ENCODE measurements at places on chromosomes 7 and 10. TPM values are rescaled to one million over a fixed set of nuclear protein-coding genes. Genes with fewer than 3 reads are reported as not detected.
A peak's percentile ranks its signal among the peaks of the same experiment; 100 is the strongest.

- no peak for DNase-seq
These were observed 88.8 kb downstream of the CHST15 start for GRCh38 chr10:124004663-124005004.

DNA sequence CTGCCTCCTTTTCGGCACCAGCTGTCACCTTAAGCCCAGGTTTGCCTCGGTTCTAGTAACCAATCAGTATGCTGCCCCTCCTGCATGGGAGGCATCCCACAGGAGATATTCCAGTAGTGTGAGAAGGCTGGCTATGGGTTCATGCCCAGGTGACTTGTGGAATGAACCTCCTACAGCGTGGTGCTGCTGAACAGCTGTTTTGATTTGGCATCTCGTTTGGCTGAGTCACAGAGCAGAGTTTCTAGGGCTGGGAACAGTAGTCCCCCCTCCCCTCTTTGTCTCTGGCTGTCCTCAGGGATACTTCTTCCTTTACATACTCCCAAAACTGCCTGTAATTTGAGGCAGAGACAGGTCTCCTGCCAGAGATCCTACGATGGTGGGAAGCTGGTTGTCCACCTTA lies 16.1 kb downstream of the R3HCC1L start:
- no peak for DNase-seq

DNA sequence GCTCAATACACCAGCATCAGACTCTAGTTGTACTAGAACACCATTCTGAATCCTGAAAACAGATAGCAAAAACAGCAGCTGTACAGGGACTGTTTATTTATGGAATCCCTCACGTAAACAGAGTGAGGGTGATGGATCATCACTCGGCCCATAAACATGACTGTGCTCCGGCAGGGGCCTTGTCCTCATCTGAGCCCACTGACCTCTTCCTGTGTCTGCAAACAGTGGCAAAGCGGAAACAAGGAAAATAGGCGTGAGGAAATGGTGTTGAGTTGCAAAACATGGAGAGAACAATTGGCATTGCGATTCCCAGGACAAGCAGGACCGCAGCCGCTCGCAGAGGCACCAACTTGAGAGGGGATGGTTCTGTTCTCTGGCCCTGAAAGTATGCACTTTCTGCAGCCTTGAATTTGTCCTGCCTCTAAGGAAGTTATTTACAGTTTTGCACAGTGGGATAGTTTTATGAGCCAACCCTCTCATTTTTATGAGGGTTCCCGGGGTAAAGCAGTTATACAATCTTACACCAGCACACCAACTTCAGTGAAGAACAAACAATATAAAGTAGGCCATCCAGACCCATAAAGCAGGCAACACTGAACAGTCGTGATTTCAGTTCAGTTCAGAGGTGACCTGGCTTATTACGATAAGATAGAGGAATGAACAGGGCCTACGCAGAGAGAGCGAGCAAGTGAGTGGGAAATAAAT lies 248.0 kb upstream of the FZD8 start:
- no peak for DNase-seq

- no peak for DNase-seq
These were observed 225.9 kb downstream of the WDR11 start for GRCh38 chr10:121076776-121077715.

- DNase-seq: no peak
These were observed 315.6 kb downstream of the DNAJB6 start for GRCh38 chr7:157652161-157652953.

GRCh38 chr7:150806863-150807262 lies 6.3 kb downstream of the TMEM176A start:
- no peak for DNase-seq

DNA sequence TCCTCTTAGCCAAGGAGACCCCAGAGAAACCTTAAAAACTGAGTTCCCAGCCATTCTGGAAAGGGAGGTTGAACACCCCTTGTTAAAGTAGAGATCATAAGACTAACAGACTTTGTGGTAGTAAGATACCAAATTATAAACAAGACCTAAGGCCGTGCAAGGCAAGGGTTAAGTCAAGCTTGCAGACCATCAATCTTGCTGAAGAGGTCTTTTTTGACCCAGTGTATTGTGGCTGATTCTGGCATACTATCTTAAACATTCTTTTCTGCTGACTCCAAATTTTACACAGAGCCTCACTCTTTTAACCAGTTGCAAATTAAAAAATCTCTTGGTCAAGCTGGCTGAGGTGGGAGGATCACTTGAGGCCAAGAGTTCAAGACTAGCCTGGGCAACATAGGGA lies 1.2 kb upstream of the TBRG4 start:
- DNase-seq: no peak

GRCh38 chr10:71471957-71472365 lies 75.2 kb downstream of the CDH23 start:
- no peak for DNase-seq

DNA sequence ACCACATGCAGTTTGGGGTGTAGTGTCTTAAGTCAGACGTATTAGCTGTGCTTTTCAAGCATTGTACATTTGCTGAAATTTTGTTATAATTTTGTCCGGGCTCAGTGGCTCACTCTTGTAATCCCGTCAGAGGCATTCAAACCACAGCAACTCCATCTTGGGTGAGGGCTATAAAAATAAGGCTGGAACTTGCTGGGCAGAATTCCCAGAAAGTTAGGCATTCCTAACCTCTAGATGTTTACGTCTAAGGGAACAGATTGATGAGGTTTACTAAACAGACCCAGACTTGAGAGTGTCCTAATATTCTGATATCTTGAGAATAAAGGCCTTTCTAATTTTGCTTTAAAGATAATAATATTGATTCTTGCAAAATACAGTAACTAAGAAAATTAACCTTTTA lies 957.8 kb downstream of the NXPH1 start:
- DNase-seq: no peak

DNA sequence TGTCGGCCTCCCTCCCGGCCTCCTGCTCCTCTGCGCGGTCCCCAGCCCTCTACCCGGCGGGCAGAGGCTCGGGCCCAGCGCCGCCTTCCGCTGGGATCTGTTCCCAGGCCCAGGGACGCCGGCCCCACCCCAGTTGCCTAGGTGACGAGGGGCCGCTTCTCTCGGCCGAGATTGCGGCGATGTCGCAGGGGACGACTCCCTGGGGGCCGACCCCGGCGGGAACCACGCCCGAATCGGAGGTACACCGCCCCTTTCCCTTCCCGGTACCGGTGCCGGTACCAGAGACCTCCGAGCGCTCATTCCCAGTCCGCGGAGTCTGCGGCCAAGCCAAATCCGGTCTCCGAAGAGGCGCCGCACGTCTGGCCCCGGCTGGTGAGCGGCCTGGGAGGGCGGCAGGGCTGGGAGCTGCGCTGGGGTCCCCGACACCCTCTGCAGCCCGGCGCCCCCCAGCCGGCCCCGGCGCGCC lies at the start of gene CABCOCO1:
Gene CABCOCO1, plus strand, starts transcription at position 136 of the 466 bp plus-strand sequence. Its CDS starts 44 bp downstream, at position 180.
- peak; percentile 65 for DNase-seq

DNA sequence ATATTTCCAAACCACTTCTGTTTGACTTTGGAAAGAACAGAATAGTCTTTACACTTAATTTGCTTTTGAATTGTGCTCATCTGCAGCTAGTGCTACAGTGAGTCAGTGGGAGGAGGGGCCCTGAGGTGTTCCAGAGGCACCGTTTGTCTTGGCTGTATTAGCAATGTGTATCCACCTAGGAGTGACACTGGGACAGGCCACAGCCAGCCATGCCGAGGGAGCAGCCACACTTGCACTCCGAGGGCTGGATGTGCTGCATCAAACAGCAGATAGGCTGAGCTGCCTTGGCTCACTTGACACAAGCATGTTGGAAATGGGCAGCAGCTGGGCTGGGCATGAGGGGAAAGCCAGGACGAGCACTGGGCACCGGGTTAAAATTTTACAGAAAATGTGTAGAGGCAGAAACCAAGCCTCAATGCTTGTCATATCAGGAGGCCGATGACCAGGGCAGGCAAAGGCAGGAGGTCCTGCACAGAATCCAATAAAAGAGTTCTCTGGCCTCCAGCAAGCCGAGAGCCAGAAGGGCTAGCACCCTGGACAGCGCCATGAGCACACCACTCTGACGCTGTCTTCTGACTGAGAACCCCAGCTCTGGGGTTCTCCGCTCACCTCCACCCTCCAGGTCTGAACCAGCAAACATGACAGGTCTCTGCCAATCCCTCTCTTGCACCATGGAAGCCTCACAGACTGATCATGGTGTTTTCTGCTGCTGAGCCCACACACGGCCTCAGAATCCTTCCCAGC lies 163.3 kb downstream of the GRID1 start:
- peak; percentile 10 for DNase-seq

DNA sequence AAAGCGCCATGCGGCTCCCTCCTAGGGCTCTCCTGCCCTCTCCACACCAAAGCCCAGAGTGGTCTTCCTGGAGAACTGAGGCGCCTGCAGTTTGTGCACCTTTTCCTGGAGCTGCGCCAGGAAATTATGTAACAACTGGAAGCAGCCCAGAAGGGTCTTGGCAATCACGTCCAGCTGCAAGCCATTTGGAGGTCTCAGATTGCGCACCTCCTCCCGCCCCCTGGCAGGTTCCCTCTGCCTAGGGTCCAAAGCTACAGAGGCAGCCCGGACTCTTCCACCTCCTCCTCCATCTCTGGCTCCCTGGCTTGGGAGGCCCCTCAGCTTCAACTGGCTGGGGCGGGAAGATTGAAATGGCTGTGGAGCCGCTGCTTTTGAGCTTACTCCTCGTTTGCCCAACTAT lies 34.0 kb upstream of the SFTPD start:
- DNase-seq: no peak

- no peak for DNase-seq
These were observed 229.9 kb downstream of the MAD1L1 start for GRCh38 chr7:2002561-2003450.

- DNase-seq: no peak
These were observed 356.2 kb upstream of the LRGUK start for GRCh38 chr7:133770863-133771492.

DNA sequence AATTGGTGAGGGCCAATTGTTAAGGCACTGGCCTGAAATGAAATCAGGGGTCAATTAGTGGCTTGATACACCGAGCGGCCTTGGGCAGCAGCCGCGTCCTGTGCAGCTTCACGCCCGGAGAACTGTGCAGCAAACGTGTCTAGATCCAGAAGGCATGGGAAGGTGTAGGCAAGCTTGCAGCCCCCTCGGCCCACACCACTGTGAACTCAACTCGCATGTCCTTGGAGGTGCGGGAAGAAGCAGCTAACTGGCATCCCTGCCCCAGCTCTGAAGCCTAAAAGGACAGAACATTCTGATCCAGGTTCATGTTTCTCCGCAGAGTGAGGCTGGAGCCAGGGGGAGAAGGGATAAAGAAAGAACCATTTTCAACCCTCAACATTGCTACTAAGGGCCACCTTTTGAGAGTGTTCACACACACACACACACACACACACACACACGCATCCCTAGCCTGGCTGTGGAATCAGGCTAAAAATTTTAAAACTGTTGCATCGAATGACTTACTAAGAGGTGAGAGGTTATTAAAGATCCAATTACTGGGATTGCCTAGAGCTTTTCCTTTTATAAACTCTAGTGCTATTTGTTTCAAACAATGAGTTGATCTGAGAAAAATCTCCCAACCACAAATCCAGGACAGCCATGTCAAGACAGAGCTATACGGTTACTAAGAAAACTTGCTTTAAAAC lies 104.0 kb downstream of the PARP12 start:
- no peak for DNase-seq

DNA sequence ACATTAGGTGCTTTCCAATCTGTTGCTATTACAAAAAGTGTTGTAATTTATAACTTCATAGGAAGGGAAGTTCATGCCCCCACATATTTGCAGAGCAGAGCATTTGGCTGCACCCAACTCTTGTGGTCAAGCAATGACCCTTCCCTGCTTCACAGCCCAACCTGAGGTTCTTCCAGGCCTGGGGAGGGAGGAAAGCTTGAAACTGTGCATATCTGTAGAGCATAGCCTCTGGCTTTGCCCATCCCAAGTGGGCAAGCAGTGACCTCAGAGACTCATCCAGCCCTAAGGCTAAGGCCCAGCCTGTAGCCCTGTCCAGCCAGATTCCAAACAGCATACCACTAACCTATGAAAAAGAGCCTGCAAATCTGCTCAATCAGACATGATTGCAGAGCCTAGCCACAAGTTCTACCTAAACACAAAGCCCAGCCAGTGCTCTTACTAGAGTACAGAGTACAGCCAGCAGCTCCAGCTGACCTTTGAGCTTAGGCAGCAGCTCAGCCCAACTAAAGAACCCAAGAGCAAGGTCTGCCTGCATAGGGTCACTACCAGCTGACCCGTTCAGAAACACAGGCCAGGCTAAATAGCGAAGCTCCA lies 14.4 kb upstream of the GSTK1 start:
- peak; percentile 100 for DNase-seq

DNA sequence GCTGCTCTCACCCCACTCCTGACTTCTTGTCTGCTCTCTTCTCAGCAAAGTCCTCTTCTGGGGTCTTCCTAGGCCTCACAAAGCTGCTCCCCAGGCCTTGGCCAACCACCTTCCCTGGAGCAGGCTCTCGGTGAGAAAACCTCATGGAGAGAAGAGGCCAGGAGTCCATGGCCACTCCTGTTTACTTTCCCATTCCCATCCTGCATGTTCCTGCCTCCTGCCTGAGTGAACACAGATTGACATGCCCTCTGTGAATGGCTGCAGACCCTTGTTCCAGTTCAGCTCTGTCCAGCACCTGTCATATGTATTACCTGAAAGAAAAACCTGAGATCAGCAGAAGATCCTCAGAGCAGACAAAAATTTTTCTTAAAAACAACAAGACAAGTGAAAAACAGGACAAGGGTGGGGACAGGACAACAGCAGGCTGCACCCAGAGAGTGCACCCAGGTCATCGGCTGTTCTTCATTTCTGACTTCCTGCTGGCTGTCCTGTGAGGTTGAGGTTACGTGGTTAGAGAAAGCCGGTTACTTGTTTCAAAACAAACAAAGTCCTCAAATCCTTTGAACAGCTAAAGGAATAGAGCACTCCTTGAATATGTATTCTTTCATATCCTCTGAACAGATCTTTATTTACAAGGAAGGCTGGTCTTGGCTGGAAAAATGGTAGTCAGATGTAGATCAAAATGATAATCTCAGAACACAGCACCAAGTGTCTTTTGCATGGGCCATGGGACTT lies 34.0 kb upstream of the DLD start:
- no peak for DNase-seq

DNA sequence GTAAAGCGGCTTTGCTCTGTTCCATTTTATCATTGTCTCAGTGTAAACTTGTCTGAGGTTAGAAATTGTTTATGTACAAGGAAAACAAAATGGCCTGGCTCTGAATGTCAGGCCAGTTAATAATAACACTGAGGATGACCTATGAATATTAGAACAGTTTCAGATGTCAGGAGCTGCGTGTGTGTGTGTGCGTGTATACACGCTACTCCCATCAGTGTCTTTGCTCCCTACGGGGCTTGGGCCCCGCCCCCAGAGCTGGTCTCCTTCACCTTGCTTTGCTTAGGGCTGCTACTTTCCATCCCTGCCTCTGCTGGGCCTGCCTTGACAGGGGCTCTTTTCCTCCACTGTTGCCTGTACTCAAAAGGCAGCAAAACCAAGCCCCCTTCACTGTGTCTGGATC lies 142.3 kb upstream of the BET1 start:
- DNase-seq: no peak

- DNase-seq: no peak
These were observed 5.7 kb upstream of the PRR15 start for GRCh38 chr7:29557954-29558353.

- DNase-seq: no peak
These were observed 18.6 kb downstream of the OCM2 start for GRCh38 chr7:97971120-97971989.

The TRUB1 gene
- total RNA-seq: 11.5 TPM

The SORCS1 gene
- total RNA-seq: not detected

The PKD2L1 gene
- total RNA-seq: not detected

The NCF1 gene
- 0.41 TPM for total RNA-seq

The MDFIC gene
- total RNA-seq: 39.8 TPM

The EMX2 gene
- total RNA-seq: not detected

The BTBD16 gene
- total RNA-seq: 0.37 TPM

The SFMBT2 gene
- 0.07 TPM for total RNA-seq

The OPN1SW gene
- total RNA-seq: not detected

The SEPTIN14 gene
- not detected for total RNA-seq

The RGR gene
- not detected for total RNA-seq

The CHST3 gene
- total RNA-seq: 21.3 TPM

The CALHM3 gene
- total RNA-seq: 13.1 TPM

The ZFYVE27 gene
- total RNA-seq: 24.7 TPM
